NCI-H1105 (cell line): ENCODE measurements at places on chromosomes 6 and 20.

DNA sequence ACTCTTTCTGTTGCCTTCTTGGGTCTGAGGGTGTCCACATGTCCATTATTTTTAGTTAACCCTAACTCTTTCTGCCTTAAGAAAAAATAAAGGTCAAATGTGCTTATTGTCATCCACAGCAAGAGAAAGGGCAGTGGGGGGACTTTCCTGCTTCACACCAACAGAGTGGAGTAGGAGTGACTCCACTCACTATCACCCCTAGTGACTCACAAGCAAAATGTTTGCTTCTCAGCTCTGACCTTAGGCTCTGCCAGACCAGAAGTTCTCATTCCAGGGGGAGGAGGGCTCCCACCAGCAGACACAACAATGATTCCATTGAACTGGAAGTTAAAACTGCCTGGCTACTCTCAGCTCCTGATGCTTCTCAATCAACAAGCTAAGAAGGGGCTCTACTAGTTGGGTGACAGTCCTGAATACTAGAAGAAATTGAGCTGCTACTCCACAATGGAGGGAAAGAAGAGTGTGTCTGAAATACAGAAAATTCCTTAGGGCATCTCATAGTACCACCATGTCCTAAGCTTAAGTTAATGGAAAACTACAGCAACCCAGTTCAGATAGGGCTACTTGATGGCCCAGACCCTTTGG, 83.9 kb upstream of the AFDN start:
- DNase-seq, result no peak

DNA sequence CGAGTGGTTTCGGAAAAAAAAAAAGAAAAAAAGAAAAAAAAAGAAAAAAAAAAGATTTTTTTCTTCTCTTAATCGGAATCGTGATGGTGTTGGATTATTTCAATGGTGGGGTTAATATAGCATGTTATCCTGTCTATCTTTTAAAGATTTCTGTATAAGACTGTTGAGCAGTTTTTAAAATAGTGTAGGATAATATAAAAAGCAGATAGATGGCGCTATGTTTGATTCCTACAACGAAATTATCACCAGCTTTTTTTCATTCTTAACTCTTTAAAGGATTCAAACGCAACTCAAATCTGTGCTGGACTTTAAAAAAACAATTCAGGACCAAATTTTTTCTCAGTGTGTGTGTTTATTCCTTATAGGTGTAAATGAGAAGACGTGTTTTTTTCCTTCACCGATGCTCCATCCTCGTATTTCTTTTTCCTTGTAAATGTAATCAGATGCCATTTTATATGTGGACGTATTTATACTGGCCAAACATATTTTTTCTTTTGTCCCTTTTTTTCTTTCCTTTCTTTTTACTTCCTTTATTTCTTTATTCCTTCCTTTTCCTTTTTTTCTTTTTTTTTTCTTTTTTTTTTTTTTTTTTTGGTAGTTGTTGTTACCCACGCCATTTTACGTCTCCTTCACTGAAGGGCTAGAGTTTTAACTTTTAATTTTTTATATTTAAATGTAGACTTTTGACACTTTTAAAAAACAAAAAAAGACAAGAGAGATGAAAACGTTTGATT, 3.6 kb downstream of the SOX4 start:
- peak; percentile 70 for DNase-seq

DNA sequence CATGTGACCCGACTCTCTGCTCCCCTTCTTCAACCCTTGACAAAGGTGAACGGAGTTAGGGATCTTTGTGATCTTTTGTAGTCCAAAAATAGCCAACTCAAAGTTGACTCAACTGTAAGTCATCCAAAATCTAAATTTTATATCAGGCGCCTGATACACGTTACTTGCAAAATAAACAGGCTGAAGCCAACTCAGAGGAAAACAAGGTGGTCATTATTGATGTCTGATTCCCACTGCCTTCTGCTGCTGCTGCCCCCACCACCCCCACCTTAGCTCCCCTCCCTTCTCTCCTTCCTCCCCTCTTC, 13.2 kb upstream of the RNF8 start:
- no peak for DNase-seq

- DNase-seq, result no peak
These were observed 15.4 kb downstream of the ETV7 start for GRCh38 chr6:36372088-36372487.

DNA sequence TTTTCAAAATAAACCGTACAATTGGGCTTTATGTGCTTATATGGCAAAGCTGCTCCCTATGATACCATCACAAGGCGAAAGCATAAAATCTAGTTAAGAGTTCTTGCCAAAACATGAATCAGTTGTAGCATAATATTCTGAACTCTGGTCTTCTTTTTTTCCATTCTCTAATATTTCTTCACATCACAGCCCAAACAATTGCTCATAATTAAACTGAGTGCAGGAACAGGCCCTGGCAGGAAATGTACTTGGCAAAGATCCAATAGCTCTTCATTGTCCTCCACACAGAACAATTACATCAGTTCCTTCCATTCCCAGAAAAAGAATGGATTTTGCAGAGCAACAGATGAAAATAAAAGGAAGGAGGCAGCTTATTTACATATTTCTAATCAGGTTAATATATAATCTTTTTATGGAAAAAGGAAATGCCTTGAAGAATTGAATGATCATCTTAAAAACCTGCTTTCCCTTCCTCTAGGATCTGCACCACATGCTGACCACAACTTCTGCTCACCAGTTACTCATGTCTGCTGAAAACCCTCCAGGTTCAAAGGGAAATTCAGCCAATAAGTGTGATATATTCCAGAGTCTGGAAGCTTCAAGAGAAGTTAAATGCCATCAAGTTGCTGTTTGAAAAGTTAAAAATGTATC, 123.3 kb upstream of the COL21A1 start:
- peak; percentile 90 for DNase-seq

DNA sequence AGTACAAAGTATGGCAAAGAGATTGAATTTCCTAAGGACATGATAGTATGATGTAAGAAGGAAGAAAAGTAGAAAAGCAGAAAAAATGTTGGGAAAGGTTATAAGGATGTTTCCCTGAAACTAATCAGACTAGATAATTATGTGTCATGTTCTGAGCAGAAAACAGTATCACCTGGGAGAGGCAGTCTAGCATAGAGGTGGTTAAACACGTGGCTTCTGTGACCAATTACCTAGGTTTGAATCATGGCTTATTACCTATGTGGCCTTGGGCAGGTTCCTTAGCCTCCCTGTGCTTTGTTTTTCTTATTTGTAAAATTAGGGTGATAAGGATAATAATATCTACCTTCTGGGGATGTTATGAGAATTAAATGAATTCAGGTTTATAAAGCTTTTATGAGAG, 38.0 kb downstream of the SCGN start:
- no peak for DNase-seq

DNA sequence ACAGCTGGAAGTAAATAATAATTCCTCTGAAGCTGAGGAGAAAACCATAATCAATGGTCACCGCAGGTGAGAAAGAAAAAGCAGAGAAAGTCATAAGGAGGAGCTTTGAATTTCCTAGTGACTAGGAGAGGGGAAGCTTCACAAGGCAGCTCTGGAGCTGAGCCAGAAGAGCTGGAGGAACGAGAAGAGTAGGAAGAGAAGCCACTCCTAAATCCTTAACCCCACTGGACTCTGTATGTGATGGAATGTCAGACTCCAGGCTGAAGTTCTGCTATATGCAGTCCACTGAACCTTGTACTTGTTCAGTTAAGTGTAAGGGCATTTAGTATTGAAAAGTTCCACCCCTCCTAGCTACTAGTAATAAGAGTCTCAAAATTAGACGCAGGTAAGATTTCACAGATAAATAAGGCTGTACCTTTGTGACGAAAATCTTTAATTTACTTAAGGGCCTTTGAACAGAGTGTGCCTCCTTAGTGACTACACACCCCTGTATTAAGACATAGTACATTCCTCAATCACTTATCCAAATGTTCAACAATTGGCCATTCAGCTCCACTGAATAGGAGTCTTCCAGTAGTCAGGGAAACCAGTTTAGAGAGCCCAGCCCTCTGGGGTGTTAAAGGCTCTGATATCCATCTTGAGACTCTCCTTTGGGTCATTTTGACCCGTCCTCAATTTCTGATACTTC, 71.4 kb upstream of the UFL1 start:
- DNase-seq, result no peak

DNA sequence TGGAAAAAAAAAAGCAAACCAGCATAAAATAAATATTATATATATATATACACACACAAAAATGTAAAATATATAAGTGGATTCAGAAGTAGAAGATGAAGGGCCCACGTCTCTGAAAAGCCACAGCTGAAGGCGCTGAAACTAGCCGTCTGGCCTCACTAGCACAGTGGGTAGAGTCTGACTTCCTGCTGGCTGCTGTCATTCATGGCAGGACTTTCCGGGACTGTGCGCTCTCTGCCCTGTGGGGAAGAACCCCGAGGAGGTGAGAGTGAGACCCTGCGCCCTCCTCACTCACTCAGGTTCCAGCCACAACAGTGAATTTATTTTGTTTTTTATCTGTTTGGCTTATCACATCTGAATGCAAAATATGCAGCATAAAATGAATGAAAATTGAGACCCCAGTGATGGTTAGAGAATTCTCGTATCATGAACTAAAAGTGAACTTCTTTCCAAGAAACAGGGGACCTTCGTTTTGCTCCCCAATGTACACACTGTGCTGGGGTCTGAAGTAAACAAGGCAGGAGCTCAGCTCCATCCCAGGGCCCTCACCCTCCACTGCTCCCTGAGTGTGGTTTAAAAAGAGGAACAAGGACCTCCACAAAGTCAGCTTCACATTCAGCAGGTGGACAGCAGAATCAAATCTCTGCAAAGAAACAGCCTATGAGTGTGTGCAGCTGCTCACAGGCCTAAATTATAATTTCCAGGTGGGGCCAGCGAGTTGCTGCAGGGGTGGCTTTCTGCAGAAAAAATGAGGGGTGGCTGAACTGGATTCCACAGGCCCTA, 1.3 kb upstream of the RAMACL start:
- DNase-seq, result no peak

- no peak for DNase-seq
These were observed at the start of gene C20orf144 for GRCh38 chr20:33662172-33662571. TSS of gene C20orf144 (plus strand) at chr20:33662327. CDS start at chr20:33662346, 19 bp downstream.

DNA sequence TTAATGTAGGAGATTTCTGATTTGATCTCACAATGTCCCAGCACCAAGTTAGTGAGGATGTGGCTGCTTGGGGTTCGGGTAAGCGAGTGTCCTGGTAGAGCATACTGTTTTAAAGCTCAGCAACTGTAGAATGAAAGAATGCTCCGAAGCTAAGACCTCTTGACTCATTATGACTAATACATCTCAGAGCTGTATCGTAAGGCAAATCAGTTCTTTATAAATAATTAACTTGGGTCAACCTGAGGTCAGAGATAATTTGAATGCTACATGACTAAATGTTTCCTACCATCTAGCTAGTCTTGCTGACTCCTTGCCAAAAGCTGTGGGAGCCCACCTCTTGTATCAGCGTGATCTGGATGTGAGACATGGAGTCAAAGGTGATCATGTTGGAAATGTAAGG, 128.8 kb upstream of the PDE7B start:
- DNase-seq, result no peak

DNA sequence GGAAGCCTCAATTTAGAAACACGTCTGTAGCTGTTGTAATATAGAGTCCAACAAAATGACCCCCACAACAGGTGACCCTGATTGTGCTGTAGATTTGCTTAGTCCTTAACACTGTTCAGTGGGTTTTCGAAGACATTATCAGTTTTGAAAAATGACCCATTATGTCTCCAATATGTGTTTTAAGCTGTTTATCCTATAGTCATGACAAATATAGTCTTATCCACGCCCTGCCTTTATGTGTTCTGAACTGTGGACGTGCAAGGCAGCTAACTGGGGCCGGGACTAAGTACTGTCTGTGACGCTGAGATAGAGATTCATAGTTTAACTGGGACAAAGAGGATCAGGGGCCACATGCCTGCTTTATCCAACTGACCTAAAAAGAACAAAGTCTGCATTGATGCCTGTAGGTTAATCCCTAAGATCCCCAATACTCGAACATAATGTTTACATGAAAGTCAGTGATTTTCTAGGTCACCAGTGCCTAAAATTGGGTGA, 192.4 kb downstream of the CD83 start:
- no peak for DNase-seq

DNA sequence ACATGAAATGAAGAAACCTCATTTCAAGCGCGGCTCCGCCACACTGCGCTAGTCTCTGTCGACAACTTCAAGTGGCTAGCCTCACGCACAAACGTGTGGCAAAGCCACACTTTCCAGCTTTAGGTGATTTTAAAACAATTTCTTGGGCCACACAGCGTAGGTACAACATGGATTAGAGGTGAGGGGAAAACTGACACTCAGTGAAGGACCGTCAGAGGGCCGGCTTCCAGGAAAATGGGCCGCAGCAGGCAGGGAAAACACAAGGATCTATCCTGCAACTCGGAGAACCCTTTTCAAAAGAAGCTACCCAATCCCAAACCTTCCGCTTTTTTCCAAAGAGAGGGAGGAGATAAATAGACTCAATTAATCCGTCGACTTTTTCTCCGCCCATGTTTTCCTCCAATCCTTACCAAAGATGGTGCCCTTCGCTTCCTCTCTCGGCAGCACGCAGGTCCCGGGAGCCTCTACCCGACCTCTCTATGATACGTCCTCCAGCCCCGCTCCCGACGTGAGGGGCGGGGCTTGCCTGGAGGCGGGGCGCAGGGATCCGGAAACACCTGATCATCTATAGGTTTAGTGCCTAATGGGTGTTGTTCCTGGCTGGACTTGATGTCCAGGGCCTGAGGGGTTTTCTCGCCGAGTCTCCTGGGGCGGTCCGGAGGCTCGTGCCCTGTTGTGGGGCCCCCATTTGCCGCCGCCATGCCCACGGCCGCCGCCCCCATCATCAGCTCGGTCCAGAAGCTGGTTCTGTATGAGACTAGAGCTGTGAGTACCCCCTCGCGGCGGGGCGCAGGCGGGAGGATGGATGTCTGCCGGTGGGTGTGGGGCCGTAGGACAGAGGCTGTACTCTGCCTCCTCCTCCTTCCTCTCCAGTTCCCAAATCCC, at the start of the genes AK9 and FIG4:
Gene AK9, minus strand, starts transcription at position 466 of the 885 bp plus-strand sequence. CDS start 15,457 bp downstream, outside the sequence.
Gene FIG4, plus strand, starts transcription at position 560 of the 885 bp plus-strand sequence. Its CDS starts 140 bp downstream, at position 700.
- peak; percentile 98 for DNase-seq

GRCh38 chr6:12992770-12993169, 276.2 kb downstream of the PHACTR1 start:
- no peak for DNase-seq

- no peak for DNase-seq
These were observed 49.0 kb downstream of the RREB1 start for GRCh38 chr6:7156643-7157278.

DNA sequence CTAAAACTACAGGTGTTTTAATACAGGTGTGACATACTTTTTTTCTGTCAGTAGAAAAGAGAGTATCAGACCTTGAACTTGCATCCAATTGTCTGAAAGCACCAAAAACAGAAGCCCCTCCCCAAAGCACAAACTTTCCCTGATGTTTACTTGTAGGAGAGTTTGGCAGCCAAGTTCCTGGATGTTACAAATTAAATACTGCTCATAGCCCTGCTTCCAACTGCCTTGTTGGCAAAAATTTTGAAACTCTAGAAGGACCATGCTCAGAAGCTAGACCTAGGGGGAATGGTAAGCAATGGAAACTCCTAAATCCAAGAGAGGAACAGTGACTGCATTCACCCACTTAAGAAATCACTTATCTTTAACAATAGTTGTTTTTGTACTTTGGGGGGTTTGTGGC, 17.0 kb upstream of the ARG1 start:
- DNase-seq, result no peak

- DNase-seq, result no peak
These were observed 213.0 kb upstream of the CITED2 start for GRCh38 chr6:139587469-139587868.

GRCh38 chr20:9919271-9920014, 80.6 kb upstream of the PAK5 start:
- DNase-seq, result no peak

GRCh38 chr6:75204217-75204958, 1.5 kb downstream of the COL12A1 start:
- DNase-seq, result peak; percentile 49
